NCI-H1048 (cell line): ENCODE measurements at places on chromosomes 5 and 9.
A peak's percentile ranks its signal among the peaks of the same experiment; 100 is the strongest.

GRCh38 chr9:114484215-114484853, 20.9 kb downstream of the WHRN start:
- no peak for DNase-seq

DNA sequence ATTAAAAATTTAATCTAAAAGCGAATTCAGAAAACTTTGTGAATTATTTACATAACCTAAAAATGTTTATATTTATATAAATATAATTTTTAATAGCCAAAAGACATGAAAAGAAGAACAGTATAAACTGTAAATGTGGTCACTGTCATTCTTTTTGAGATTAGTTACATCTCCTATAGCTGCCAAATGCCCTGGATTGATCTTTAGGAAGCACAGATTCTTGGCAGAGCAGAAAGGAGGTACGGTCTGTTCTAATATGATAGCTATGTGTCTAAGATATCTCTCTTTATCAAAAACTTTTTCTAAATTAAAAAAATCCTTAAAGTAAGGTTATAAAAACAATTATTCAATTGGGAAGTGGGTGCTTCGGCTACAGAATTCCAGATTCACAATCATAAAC, 151.0 kb downstream of the LPAR1 start:
- DNase-seq, result no peak

DNA sequence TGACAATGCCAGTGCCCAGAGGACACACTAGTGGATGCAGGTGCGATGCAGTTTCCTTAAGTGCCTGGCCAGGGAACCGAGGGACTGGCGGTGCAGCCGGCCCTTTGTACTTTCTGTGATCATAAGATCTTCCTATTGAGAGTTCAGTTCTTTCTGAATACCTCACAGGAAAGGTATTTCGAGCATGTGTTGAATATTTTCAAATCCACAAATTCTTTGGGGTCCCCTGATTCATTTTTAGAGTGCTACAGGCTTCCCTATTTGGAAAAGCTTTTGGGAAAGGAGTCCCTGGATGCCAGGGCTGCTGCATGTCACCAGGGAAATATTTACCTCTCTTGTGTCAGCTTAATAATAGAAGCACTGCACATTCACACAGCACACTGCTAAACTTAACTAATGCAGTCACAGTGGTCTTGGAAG, 281.5 kb downstream of the GADD45G start:
- DNase-seq, result no peak

GRCh38 chr9:91776409-91777291, 173.4 kb downstream of the ROR2 start:
- DNase-seq, result no peak

- DNase-seq, result no peak
Observed at GRCh38 chr9:4308482-4308881, 8.6 kb upstream of the GLIS3 start.

DNA sequence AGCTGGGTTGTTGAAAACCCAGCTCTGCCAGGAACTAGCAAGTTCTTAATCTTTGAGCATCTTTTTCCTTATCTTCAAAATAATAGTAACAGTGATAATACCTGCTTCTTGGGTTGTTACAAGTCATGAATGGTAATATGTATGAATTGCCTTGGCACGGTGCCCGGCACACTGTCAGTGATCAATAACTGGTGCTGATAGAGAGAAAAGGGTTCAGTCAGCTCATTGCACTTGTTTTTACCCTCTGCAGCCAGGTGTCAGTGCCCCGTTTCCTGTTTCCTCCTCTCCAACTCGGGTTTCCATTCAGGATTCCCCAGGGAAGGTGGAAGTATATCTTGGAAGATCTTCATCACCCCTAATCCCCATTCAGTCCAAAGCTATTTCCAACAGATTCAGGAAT, 15.8 kb upstream of the NIPAL4 start:
- DNase-seq, result no peak

- peak; percentile 37 for DNase-seq
Observed at GRCh38 chr5:148205044-148205806, 2.4 kb downstream of the SPINK6 start.

- DNase-seq, result no peak
Observed at GRCh38 chr9:33687779-33688178, 107.6 kb upstream of the PRSS3 start.

GRCh38 chr9:34457266-34458012, 931 bp downstream of the FAM219A start:
- DNase-seq, result no peak

DNA sequence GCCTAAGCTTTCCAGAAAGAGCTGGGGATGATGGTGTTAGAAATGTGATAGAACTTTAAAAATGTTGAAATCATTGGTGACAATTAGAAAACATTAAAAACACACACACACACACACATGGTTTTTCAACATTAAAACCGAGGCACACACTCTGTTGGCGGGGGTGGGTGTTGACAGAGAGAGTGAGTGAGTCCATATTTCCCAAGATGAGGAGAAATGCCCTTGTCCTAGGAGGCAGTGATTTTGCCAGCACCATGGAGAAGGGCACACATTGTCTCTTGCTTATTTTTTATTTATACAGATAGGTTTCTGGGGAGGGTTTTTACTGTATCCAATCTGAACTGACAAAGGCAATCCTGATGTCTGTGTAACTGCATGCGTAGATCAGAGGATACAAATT, 152.5 kb downstream of the INSYN2B start:
- DNase-seq, result no peak

GRCh38 chr9:113788616-113789330, 87.3 kb upstream of the ZNF618 start:
- DNase-seq, result no peak

DNA sequence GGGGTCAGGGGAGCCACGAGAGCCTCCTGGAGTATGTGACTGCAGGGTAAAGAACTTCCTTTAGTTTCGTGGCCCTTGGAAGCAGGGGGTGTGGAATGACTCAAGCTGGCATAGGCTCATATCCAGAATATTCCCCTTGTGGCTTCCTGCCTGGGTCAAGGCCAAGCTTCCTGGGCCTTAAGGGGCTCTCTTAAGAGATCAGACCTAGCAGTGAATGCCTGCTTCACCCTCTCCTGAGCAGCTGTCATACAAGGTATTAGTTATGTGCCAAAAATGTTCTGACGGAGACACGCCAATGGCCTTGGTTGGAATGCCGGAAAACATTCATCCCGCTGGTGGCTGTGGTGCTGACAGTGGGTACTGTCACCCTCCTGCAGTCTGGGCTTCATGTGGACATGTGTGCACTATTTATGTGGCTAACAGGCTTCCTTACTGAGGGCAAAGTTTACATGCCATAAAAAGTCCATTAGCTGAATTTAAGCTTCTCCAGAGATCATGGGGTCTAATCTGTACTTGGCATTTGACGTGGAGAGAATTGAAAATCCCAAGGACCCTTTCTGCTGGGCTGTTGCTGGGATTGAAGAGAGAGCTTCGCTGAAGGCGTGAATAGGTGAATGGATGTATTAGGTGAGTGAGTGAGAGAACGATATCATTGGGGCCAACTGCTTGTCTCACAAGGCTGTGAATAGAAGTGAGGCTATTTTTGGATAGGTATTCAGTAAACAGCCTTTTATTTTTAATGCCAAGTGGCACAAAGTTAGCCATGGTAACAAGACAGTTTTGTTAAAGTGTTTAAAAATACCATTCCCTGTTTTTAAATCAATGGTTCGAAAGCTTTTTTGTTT, 156.8 kb downstream of the MACROH2A1 start:
- DNase-seq, result no peak

GRCh38 chr9:109805050-109805449, 25.1 kb downstream of the PALM2AKAP2 start:
- DNase-seq, result no peak

DNA sequence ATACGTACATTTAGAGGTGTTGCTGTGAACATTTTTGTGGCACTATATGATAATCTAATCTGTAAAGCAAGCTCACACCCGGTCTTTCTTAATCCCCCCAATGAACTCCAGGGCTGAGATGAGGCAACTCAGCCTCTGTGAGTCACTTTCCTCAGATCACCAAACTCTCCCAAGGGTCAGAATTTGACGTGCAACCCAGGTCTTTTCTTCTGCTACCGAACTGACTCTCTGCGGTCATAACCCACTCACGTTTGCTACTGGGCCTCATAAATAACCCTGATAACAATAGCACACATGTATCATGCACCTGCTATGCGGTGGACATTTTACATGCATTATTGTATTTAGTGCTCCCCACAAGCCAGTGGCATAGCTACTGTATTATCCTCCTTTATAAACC, 153.1 kb downstream of the DROSHA start:
- no peak for DNase-seq

DNA sequence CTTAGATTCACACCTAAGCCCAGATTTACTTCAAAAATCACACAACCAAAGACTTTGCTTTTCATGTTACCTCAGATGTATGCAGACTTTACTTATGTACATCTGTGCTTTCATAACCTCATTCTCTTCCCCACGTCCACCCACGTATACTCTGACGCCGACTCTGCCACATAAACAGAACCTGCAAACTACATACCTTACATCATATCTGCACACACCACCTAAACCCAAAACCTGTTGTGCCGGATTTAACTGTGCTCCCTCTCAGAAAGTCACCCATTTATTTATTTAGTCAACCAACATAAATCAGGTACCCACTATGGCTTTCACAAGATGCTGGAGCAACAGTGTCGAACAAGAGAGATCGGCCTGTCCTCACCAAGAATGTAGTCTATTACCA, 1.0 kb upstream of the DPYSL3 start:
- no peak for DNase-seq

DNA sequence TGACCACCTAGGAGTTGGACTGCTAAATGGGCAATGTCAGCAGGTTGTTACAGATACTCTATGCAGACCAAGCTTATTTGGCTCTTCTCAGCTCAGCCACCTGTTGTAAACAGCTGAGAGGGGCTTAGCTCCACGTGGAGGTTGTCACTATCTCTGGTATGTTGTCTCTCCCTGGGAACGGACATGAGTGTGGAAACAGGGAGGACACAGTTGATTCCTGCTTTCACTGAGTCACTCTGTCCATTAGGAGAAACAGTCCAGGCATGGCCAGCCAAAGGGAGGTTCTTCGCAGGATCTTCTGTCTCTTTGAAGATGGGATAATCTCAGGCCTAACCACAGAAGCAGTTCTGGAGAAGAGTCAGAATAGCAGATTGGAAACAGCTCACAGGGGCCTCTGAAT, 121.2 kb downstream of the PALM2AKAP2 start:
- no peak for DNase-seq

DNA sequence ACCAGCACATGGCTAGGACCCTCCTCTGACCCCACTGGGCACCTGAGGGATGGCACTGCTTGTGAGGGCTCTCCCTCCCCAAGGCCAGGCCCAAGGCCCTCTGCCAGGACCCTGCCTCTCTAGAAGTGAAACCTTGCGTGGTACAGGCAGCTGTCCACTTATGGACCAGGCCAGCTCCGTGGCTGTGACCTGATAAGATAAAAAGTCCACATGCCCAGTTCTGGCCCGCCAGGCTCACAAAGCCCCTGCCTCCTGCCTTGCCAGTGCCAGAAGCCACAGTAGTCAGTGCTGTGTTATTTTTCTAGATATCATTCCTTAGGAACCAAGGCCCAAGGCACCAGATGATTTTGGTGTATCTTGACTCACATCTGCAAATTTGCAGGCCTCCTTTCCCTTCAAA, 14.0 kb upstream of the SPATA31E1 start:
- no peak for DNase-seq

DNA sequence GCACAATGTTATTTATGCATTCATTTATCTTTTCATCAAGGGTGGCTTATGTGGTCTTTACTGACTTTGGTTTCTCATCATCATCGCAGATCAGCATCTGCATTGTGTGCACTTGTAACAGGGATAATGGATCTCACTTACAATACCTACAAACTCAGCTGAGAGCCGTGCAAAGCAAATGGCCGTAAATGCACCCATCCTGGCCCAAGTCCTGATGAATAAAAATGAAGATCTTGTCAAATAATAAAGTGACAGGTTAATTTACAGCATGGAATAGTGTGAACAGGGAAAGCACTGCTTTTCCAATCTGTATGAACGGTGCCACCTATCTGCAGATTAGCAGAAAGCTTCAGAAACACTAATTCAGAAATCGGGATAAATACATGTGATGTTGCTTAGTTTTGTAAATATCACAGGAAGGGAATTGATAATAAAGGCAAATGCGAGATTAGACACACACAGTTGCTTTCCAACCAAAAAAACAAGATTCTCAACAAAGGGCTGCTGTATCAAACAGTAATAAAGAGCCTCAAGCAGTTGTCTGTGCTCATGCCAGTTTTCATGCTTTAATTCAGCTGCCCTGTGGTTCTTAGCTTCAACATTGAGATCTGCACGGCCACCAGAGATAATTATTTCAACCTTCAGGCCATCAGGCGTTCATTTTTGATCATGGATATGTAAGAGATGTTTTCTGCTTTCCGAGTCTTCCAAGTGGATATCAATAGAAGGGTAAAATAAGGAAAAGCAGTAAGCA, 153.4 kb upstream of the POU5F2 start:
- no peak for DNase-seq

DNA sequence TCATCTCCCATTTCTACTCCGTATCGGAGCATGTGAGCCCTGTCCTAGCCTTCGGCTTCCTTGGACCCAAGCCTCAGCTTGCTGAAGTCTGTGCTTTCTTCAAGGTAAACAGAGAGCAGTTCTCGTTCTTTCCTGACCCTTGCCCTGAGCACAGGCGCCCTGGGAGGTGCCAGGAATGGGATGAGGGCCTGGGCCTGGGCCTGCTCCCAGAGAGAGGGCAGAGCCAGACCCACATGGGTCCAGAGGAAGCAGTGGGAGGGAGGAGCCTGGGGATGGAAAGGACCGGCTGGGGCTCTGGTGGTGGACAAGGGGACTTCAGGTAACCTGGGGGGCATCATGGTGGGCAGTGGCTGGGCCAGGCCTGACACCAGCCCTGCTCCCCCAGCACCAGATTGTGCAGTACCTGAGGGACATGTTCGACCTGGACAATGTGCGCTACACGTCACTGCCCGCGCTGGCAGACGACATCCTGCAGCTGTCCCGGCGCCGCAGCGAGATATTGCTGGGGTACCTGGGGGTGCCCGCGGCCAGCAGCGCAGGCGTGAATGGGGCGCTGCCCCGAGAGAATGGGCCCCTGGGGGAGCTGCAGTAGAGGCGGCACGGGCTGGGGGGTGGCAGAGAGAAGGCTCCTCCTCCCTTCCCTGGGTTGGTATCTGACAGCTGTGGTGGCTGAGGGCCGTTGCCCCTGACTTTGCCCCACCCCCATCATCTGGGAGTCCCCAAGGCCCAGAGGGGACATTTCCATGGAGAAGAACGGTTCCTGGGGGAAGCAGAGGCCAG, 10.9 kb upstream of the DOLPP1 start:
- DNase-seq, result no peak

GRCh38 chr9:89902450-89903140, 297.8 kb downstream of the GADD45G start:
- no peak for DNase-seq

- no peak for DNase-seq
Observed at GRCh38 chr9:129401623-129402370, 219.1 kb downstream of the C9orf50 start.

- no peak for DNase-seq
Observed at GRCh38 chr9:21852754-21853153, 50.3 kb downstream of the MTAP start.
